ENCODE measurements at places on chromosomes 4 and X. TPM values are rescaled to one million over a fixed set of nuclear protein-coding genes. Genes with fewer than 3 reads are reported as not detected.

FAT1 gene
- total RNA-seq = 151 TPM

S100P gene
- 6.3 TPM for total RNA-seq

ANK2 gene
- 121 TPM for total RNA-seq

SMR3B gene
- not detected for total RNA-seq

GRCh38 chrX:19864736-19865135, 22.7 kb downstream of the SH3KBP1 start:
- no peak for DNase-seq

- DNase-seq = no peak
These were observed 322.0 kb downstream of the TMA16 start for GRCh38 chr4:163816494-163816893.

GRCh38 chr4:95676190-95676589, 127.4 kb upstream of the UNC5C start:
- no peak for DNase-seq

GRCh38 chr4:151804086-151804630, 43.4 kb upstream of the GATB start:
- DNase-seq = no peak

GRCh38 chrX:10875995-10876394, 235.1 kb upstream of the HCCS start:
- DNase-seq = no peak

Data from sciatic nerve (tissue), 2 donors.